Endodermal cell (in vitro differentiated cells): ENCODE measurements at places on chromosomes 12 and 14. TPM values are rescaled to one million over a fixed set of nuclear protein-coding genes. Genes with fewer than 3 reads are reported as not detected.

- DNase-seq: peak; percentile 85
- peak overlapping the region; percentile 86 for H3K4me3 ChIP-seq
- peaks cover 18% of the 10 kb centered on the region for H3K27me3 ChIP-seq
- H3K4me1 ChIP-seq: peaks cover 4% of the 10 kb centered on the region
- no peaks in the 10 kb centered on the region for H3K36me3 ChIP-seq
- H3K27ac ChIP-seq: peak overlapping the region; percentile 83
Observed at GRCh38 chr12:122023339-122024131, 1.9 kb downstream of the BCL7A start.

GRCh38 chr14:24182110-24182882 lies 6.3 kb downstream of the IPO4 start:
- no peaks in the 10 kb centered on the region for H3K4me1 ChIP-seq
- no peak overlapping the region for H3K27ac ChIP-seq
- DNase-seq: no peak
- H3K4me3 ChIP-seq: no peak overlapping the region

DNA sequence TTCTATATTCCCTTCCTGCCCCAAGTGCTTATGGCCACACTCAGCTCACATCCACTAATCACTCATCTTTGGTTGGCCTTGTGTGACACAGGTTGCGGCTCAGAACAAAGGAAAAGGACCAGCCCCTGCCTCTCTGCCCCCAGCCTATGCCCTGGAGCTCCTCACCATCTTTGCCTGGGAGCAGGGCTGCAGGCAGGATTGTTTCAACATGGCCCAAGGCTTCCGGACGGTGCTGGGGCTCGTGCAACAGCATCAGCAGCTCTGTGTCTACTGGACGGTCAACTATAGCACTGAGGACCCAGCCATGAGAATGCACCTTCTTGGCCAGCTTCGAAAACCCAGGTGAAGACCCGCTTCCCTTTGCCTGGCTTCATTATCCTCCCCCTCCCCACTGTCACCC lies 15.8 kb upstream of the OAS2 start:
- H3K27me3 ChIP-seq: peaks cover 4% of the 10 kb centered on the region
- no peak overlapping the region for H3K27ac ChIP-seq

DNA sequence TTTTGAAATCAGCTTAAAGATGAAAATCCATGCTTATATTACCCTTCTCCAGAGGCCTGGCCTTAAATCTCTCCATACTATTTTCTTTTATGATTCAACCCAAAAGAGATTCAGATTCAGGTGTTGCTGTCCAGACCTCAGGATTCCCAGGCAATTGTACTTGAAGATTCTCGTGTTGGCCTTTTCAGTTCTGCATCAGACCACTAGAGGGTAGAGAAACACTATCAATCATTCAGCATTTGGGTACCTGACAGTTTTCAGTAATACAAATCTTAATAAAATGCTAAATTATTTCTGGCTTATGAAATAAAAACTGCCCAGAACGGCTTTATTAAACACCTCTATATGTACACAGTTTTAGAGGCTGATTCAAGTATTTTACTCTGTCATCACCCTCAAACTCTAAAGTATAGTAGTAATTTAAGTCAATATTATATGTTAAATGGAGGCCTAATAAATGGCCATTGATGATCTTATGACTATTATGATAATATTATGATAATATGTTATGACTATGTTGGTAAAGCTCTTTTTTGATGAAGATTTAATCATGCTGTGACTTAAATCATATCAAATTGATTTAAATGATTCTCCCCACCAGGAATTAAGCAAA lies 301.1 kb downstream of the DUSP6 start:
- peaks cover 8% of the 10 kb centered on the region for H3K4me1 ChIP-seq
- H3K36me3 ChIP-seq: no peaks in the 10 kb centered on the region
- H3K4me3 ChIP-seq: no peak overlapping the region
- no peaks in the 10 kb centered on the region for H3K27me3 ChIP-seq
- H3K27ac ChIP-seq: no peak overlapping the region

DNA sequence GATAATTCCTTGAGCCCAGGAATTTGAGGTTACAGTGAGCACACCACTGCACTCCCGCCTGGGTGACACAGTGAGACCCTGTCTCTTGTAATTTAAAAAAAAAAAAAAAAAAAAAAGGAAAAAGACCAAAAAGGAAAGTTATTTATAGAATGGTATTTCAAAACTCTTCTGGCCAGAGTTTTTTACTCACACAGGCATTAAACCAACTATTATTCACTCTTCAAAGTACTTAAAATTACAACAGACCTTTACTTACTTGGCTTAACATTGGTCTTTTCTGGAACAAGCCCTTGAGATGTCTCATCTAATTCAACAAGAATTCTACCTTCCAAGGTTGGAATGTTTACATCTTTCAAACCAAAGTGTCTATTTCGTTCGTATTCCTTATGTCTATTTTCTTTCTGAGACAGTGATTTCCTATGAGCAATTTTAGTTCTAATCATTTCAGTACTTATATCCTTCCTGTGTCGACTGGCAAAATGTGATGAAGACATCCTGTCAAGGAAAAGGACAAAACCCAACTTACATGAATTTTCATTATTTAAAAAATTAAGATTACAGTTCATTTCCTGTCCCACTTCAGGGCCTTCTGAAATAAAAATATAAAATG lies 2.6 kb downstream of the DLGAP5 start:
- no peak overlapping the region for H3K27ac ChIP-seq
- no peaks in the 10 kb centered on the region for H3K4me1 ChIP-seq
- DNase-seq: no peak
- H3K27me3 ChIP-seq: no peaks in the 10 kb centered on the region

DNA sequence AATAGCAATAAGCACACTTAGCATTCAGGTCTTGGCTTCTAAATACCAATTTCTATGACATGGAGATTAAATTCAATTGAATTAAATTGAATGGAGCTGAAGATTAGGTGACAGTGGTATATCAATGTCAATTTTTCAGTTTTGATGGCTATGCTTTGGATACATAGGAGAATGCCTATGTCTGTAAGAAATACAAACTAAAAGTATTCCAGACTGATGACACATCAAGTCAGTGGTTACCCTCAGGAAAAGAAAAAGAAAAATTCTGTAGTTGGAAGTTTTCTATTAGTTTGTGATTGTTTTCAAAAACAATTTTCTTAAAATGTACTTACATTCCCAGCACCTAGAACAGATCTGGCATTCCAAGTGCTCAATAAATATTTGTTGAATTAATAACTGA lies 4.9 kb upstream of the DCAF4 start:
- DNase-seq: no peak
- H3K4me1 ChIP-seq: no peaks in the 10 kb centered on the region

DNA sequence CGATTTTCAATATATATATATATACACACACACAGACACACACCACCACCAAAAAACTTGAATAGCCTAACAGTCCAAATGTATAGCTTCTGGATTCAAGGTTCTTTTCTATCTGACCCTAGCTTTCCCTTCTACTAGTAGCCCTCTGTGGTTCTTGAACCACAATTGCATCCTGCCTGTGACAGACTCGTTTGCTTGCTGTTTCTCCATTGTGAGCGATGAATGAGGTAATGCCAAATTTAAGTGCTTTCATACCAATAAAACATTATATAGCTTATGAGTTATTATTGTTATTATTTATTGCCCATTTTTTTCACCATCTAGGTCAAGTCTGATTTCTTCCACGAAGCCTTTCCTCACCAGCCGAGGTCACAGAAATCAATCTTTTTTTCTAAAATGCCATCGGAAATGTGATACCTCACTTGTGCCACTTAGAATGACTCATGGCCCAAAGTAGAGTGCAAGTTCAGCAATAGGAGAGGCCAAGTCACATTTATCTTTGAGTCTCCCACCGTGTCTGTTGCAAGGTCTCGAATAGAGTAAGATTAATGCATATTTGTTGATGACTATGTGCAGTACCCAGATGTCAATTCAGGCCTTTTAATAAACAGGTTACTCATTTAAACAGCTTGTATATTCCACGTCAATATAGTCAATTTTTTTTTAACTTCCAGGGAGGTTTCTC lies 1015.8 kb upstream of the SEL1L start:
- H3K27me3 ChIP-seq: no peaks in the 10 kb centered on the region
- DNase-seq: no peak
- H3K27ac ChIP-seq: no peak overlapping the region
- no peaks in the 10 kb centered on the region for H3K4me1 ChIP-seq

GRCh38 chr12:125324861-125325490 lies 259.7 kb downstream of the AACS start:
- no peak overlapping the region for H3K4me3 ChIP-seq
- H3K27me3 ChIP-seq: peaks cover 6% of the 10 kb centered on the region
- H3K4me1 ChIP-seq: no peaks in the 10 kb centered on the region
- peak; percentile 48 for DNase-seq

GRCh38 chr12:64147011-64147631 lies 75.0 kb downstream of the KICS2 start:
- H3K36me3 ChIP-seq: no peaks in the 10 kb centered on the region
- H3K4me1 ChIP-seq: no peaks in the 10 kb centered on the region
- no peak overlapping the region for H3K4me3 ChIP-seq
- no peaks in the 10 kb centered on the region for H3K27me3 ChIP-seq
- DNase-seq: no peak

- no peak for DNase-seq
- H3K36me3 ChIP-seq: no peaks in the 10 kb centered on the region
- no peaks in the 10 kb centered on the region for H3K4me1 ChIP-seq
- no peaks in the 10 kb centered on the region for H3K27me3 ChIP-seq
Observed at GRCh38 chr14:20486684-20487395, 17.6 kb downstream of the PNP start.

- H3K4me1 ChIP-seq: no peaks in the 10 kb centered on the region
- no peak overlapping the region for H3K4me3 ChIP-seq
- no peaks in the 10 kb centered on the region for H3K27me3 ChIP-seq
- DNase-seq: no peak
- no peaks in the 10 kb centered on the region for H3K36me3 ChIP-seq
- no peak overlapping the region for H3K27ac ChIP-seq
Observed at GRCh38 chr12:86711731-86712130, 455.5 kb upstream of the MGAT4C start.

DNA sequence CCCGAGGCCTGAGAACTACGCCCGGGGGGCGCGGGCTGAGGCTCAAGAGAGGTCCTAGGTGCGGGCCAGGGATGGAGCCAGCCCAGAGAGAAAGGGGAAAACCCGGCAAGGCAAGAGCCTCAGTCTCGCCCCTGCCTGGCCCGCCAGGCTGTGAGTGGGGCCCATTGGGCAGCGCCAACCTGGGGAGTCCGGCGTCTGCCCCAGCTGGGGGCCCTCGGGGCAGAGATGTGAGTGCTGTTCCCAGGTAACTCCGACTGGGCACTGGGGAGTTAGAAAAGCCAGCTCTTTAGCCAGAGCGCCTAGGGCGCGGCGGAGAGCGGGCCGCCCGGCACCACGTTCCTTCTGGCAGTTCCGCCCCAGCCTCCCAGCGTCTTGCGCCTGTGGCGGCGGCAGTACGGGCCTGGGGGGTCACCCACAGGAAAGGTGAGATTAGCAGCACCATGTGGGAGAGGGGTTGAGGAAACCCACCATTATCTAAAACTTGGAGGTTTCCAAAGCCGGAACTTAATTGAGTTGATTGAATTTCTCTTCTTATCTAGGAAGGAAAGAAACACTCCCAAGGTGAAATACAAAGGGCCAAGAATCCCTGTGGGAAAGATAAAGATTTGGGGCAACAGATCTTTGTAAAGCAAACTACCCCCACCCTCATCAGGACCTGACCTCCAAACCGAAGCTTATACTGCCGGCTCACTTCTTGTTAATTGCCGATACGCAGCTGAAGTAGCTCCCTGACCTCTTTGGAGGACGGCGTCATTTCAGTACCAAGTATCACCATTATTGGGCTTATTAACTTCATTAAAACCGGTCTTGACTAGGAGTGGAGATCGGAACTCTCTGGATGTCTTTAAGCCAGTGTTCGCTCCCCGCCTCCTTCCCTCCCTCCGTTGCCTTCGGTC lies 11.6 kb downstream of the OTX2 start:
- peak; percentile 89 for DNase-seq
- H3K4me1 ChIP-seq: peaks cover 5% of the 10 kb centered on the region
- no peaks in the 10 kb centered on the region for H3K27me3 ChIP-seq
- peaks cover 44% of the 10 kb centered on the region for H3K36me3 ChIP-seq
- no peak overlapping the region for H3K27ac ChIP-seq

- no peaks in the 10 kb centered on the region for H3K27me3 ChIP-seq
- H3K36me3 ChIP-seq: peaks cover 71% of the 10 kb centered on the region
- DNase-seq: no peak
- H3K4me3 ChIP-seq: no peak overlapping the region
- no peaks in the 10 kb centered on the region for H3K4me1 ChIP-seq
Observed at GRCh38 chr14:102993523-102993922, 63.8 kb downstream of the CDC42BPB start.

DNA sequence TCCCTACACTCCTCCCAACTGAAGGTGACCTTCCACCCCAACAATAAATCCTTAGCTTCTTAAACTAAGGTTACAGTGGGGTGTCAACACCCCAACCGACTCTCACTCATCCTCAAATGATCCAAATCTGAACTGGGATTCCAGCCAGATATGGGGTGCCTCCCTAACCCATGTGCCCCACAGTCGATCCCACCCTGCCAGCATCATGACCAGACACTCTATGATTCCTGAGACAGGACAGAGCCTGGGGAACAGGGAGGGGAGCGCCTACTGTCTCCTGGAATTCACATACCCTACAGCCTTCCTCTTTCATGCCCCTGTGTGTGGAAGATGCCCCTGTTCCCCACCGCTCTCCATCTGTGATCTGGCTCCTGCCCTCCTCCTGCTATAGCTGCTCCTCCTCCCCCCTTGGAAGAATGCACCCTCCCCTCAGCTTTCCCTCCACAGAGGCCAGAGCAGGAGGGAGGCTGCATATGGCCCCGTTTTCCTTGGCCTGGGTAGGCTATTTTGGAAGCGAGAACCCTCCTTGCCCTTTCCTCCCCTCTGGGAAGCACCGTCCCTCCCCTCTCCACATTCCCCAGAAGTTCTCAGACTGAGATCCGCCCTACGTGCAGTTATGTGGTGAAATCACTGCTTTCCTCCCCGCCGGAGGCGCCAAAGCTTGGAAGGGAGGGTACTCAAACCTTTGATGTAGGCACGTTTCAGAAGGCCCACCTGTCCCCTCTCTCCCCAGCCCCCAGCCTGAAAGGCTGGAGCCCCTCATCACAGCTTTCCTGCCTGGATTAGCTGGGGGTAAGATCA lies 48.0 kb downstream of the SMUG1 start:
- H3K27ac ChIP-seq: no peak overlapping the region
- peaks cover 87% of the 10 kb centered on the region for H3K27me3 ChIP-seq
- peak; percentile 83 for DNase-seq
- H3K4me1 ChIP-seq: peaks cover 3% of the 10 kb centered on the region
- no peak overlapping the region for H3K4me3 ChIP-seq

- no peak overlapping the region for H3K27ac ChIP-seq
- no peak for DNase-seq
- H3K36me3 ChIP-seq: peaks cover under 1% of the 10 kb centered on the region
- H3K4me3 ChIP-seq: no peak overlapping the region
Observed at GRCh38 chr12:7940906-7941305, 4.9 kb upstream of the SLC2A3 start.

DNA sequence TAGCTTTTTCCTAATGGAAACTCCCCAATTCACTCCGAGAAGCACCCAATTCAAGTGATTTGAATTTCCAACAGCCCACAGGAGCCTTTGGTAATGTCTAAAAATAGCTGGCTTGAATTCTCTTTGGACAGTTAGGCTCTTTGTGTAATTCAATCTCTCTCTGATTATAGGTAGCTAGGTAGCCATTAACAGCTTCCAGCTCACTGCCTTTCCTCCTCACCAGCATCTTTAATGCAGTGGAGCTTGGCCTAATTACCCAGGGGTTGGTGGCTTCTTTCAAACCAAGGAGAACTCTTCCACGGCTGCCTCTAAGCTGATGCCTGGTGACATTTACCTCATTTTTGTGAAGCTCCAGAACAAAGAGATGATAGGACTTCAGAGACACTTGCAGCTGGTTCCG lies 86.4 kb downstream of the WSCD2 start:
- H3K27ac ChIP-seq: no peak overlapping the region
- H3K4me3 ChIP-seq: no peak overlapping the region
- H3K4me1 ChIP-seq: peaks cover 11% of the 10 kb centered on the region

Gene DEGS2
- total RNA-seq: 0.18 TPM in 1 of 2 replicates, not detected in the other

Gene RNU6-7
- total RNA-seq: not detected in 3 replicates

Gene ATP2B1
- total RNA-seq: 72.9 and 81.9 TPM in 2 replicates

Gene PRB2
- total RNA-seq: not detected in 2 replicates

Gene TRIP11
- total RNA-seq: 36.2 and 40.8 TPM in 2 replicates

Gene MAPKAPK5
- 68.7 to 90.6 TPM (median 84.2 TPM) in 3 replicates for total RNA-seq

Gene C1S
- 5.8 to 13.4 TPM (median 12.7 TPM) in 3 replicates for total RNA-seq
